ENCODE measurements at places on chromosomes 7 and 10.

DNA sequence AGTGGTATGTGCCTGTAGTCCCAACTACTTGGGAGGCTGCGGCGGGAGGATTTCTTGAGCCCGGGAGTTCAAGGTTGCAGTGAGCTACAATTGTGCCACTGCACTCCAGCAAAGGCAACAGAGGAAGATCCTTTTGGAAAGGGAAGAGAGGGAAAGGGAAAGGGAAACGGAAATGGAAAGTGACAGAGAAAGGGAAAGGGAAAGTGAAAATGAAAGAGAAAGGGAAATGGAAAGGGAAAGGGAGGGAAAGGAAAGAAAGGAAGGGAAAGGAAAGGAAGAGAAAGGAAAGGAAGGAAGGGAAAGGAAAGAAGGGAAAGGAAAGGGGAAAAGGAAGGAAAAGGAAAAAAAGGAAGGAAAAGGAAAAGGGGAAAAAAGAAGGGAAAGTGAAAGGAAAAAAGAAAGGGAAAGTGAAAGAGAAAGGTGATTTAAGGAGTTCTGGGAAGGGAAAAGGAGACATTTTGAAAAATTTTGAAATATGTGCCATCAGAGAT, 2.3 kb upstream of the ZC3HAV1 start:
- no peak for DNase-seq

GRCh38 chr10:4058514-4059029, 273.6 kb upstream of the KLF6 start:
- DNase-seq = no peak

GRCh38 chr10:5078547-5079180, 15.6 kb upstream of the AKR1C3 start:
- DNase-seq = no peak

DNA sequence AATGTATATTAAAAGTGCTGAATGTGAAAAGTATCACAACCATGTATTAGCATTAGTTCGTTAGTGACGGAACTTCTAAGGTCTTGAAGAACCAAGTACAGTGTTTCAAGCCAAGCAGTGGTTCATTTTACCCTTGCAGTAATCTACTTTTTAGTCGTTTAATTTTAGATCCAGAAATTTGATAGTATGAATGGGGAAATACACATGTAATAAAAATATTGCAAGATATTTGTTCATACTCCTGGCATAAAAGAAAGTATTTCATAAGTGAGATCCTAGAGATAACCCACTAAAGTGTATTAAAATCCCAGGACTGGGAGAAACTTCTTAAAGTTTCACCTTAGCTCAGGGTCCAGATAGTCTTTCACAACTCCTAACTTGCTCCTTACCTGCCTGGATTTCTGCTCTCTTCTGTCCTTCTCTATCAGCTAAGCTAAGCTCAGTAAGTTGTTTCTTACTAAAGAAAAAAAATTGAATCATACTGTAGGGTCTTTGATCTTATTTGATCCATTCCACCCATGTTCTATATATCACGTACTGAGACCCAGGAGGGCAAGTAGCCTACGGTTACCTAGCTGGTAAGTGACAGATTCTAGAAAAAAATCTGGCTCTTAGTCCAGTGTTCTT, 1.5 kb downstream of the BCAP29 start:
- DNase-seq = no peak

- DNase-seq = no peak
Measured at GRCh38 chr7:96314402-96315124, 7.3 kb downstream of the SLC25A13 start.

DNA sequence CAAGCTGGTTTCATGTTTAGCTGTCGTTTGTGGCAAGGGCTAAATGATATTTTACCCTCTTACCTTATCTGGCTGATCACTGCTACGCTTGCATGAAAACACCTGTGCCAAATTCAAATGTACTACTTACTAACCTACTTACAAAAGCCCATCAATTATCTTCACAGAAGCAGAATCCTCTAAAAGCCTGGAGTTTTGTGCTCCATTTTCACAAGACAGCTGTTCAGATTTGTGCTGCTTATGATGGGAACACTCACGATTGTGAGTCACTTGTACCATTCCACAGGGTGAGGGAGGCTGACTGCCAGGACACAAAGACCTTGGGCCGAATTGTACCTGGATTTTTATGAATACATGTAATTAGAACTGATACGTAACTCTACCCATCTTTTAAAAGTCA, 245.0 kb upstream of the NPY start:
- DNase-seq = no peak
